ENCODE measurements at places on chromosomes 13 and 19.
A peak's percentile ranks its signal among the peaks of the same experiment; 100 is the strongest.

DNA sequence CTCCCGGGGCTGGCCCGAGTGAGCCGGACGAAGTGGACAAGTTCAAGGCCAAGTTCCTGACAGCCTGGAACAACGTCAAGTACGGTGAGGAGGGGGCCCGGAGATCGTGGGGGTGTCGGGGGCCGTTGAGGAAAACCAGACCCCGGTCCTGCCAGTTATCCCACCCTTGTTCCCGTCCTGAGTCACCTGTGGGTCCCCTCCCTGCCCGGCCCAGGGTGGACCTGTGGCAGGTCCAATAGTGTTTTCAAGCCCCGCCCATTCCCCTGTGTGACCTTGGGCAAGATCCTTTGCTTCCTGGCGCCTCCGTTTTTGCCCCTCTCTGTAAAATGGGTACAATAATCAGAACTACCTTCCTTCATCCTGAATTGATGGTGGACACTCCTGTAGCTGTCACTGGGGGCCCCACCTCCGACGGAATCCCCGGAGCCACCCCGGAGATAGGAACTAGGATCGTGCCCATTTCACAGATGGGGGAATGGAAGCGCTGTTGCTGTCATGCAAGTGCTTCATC lies 593 bp downstream of the ATG4D start:
- DNase-seq, result peak; percentile 56

DNA sequence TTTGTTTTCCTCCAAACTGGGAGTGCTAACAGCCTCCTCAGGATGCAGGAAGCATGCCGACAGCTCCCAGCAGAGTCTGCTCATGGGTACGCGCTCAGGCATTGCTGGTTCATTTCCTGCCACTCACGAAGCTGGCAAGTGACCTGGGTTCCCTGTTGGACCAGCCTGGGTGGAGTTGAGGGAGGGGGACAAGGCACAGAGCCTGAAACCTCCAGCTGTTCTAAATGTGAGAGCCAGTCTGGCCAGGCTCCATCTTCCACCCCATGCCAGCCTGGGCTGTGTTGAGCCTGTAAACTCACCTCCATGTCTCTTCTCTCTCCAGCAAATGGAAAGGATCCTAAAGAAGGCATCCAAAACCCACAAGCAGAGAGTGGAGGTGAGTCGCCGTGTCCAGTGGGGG lies 5.0 kb downstream of the FAM32A start:
- DNase-seq, result no peak

GRCh38 chr19:35135389-35135909 lies 590 bp upstream of the LGI4 start:
- DNase-seq, result peak; percentile 79

DNA sequence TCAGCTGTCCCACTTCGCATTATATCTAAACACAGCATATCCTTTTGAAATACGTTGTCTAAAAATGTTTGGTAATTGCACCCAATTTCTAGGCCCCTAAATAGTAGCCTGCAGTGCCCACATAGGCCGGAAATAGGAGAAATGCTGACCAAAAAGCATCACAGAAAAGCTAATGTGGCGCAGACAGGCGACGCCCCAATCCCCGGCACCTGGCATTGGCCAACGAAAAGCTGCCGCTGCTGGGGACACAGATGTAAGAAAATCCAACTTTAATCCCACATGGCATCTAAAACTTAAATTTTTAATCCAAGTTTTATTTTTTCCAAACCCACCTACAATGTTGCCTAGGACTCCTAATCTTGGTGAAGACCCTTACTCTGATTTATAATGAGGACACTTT lies 4.0 kb downstream of the SAFB2 start:
- no peak for DNase-seq

- DNase-seq, result peak; percentile 44
Observed at GRCh38 chr13:66139250-66139649, 1090.9 kb downstream of the PCDH9 start.

Measured in DMS53 (cell line).